Hair follicle dermal papilla cell (primary cell): ENCODE measurements at places on chromosomes 3 and 15. TPM values are rescaled to one million over a fixed set of nuclear protein-coding genes. Genes with fewer than 3 reads are reported as not detected.

CADPS gene
- total RNA-seq, result 6.9 and 7.0 TPM in 2 replicates

C3orf20 gene
- total RNA-seq, result under 0.01 TPM in 1 of 2 replicates, not detected in the other

RFT1 gene
- total RNA-seq, result 12.5 and 13.0 TPM in 2 replicates

FOXL2 gene
- total RNA-seq, result 6.8 and 8.3 TPM in 2 replicates

FAM240A gene
- total RNA-seq, result not detected in 2 replicates

IQGAP1 gene
- 233 and 273 TPM in 2 replicates for total RNA-seq

GP9 gene
- total RNA-seq, result not detected in 2 replicates

MEGF11 gene
- under 0.01 TPM in 1 of 2 replicates, not detected in the other for total RNA-seq

RYR3 gene
- under 0.01 TPM in 2 replicates for total RNA-seq

FGD5 gene
- total RNA-seq, result 0.12 and 0.16 TPM in 2 replicates

OIP5 gene
- total RNA-seq, result 0.36 and 0.65 TPM in 2 replicates

CPNE4 gene
- total RNA-seq, result 1.7 TPM in 1 of 2 replicates, not detected in the other

PCLAF gene
- 8.8 and 13.0 TPM in 2 replicates for total RNA-seq
